ENCODE measurements at places on chromosomes 13 and 19.
A peak's percentile ranks its signal among the peaks of the same experiment; 100 is the strongest.

- no peak for DNase-seq
Observed at GRCh38 chr13:110528371-110528770, 33.2 kb downstream of the RAB20 start.

DNA sequence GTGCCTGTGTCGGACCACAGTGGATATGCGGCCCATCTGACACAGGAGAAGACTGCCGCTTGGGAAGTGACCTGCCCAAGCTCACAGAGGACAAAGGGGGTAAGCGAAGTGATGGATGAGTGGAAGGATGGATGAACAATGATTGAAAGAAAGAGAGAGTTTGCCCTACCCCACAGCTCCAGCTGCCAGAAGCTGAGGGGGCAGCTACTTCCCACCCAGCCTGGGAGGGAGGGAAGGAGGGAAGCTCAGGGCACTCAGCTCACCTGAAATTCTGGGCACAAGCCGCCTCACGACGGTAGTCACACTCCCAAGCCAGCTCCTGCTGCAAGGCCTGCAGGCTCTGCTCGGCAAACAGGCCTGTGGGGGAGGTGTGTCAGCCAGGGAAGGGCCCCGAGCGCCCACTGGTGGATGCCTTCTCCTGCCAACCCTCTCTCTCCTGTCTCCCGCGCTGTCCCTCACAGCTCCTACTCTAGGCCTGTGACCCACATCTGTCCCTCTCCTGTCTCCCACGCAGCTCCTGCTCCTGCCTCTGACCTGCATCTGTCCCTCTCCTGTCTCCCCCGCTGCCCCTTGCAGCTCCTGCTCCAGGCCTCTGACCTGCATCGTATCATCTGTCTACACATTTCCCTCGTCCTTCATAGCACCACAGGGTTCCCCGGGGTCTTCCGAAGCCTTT, 12.0 kb upstream of the NUMBL start:
- no peak for DNase-seq

GRCh38 chr13:24267274-24267673, 42.1 kb upstream of the C1QTNF9 start:
- DNase-seq, result no peak

DNA sequence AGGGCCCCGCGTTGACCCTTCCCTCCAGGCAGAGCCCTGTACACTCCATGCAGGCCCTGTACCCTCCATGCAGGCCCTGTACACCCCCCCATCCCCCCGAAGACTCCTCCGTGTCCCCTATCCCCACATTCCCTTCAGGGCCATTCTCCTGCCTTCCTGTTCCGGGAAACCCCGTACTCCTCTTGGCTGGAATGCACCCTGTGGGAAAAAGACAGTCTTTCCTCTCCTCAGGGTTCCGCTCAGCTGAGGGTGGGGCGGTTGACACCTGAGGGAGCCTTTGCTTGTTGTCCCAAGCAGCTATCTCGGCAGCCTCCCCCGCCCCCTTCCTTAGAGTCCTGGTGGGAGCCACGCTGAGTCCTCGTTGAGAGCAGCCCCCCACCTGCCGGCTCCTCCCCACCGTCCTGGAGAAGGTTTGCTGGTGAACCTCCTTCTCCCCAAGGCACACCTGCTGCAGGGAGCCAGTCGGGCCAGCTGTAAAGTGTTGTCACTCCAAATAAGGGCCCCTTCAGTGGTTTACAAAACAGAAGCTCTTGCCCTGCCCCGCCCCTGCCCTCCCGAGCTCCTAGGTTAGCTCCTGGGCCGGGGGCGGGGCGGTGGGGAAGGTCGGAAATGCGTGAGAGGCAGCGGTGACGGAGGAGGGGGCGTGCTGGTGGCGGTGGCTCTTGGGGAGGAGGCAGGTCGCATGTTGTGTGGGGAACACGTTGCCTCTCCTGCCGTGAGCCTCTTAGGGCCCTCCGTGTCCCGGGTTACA, 1.5 kb downstream of the GNA11 start:
- DNase-seq, result peak; percentile 31

- peak; percentile 94 for DNase-seq
Observed at GRCh38 chr19:33804021-33804799, 7.5 kb downstream of the KCTD15 start.

DNA sequence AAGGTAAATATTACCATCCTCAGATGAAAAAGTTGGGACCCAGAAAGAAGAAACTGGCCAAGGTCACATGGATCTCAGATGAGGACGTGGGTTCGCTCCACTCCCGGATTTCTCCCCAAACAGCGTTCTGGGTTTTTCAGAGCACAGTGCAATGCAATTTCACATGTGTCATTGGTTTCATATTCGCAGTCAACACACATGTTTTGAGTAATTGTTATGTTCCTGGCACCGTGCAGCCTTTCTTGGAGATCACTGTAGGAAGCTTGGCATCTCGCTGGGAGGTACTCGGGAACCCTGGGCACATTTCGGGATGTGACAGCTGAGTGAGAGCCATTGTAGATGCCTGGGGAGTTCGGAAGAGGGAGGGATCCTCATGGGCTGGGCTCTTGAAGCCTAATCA, 26.2 kb upstream of the CEBPG start:
- DNase-seq, result no peak

GRCh38 chr13:32893176-32893575, 123.0 kb upstream of the KL start:
- no peak for DNase-seq

- DNase-seq, result no peak
Observed at GRCh38 chr13:50509771-50510441, 333.6 kb downstream of the DLEU7 start.

- no peak for DNase-seq
Observed at GRCh38 chr13:110047496-110047895, 259.5 kb downstream of the COL4A1 start.

GRCh38 chr13:24683838-24684599, 3.8 kb downstream of the ATP12A start:
- peak; percentile 62 for DNase-seq

- DNase-seq, result peak; percentile 48
Observed at GRCh38 chr19:17406046-17406886, 836 bp upstream of the BST2 start.

DNA sequence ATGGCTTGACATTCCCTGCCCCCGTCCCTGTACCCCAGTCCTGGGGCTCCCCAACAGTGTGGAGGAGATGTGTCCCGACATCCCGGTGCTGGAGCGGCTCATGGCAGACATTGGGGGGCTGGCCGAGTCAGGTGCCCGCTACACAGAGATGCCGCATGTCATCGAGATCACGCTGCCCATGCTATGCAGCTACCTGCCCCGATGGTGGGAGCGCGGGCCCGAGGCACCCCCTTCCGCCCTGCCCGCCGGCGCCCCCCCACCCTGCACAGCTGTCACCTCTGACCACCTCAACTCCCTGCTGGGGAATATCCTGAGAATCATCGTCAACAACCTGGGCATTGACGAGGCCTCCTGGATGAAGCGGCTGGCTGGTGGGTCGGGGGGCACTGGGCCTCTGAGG, 83.8 kb downstream of the RYR1 start:
- no peak for DNase-seq

DNA sequence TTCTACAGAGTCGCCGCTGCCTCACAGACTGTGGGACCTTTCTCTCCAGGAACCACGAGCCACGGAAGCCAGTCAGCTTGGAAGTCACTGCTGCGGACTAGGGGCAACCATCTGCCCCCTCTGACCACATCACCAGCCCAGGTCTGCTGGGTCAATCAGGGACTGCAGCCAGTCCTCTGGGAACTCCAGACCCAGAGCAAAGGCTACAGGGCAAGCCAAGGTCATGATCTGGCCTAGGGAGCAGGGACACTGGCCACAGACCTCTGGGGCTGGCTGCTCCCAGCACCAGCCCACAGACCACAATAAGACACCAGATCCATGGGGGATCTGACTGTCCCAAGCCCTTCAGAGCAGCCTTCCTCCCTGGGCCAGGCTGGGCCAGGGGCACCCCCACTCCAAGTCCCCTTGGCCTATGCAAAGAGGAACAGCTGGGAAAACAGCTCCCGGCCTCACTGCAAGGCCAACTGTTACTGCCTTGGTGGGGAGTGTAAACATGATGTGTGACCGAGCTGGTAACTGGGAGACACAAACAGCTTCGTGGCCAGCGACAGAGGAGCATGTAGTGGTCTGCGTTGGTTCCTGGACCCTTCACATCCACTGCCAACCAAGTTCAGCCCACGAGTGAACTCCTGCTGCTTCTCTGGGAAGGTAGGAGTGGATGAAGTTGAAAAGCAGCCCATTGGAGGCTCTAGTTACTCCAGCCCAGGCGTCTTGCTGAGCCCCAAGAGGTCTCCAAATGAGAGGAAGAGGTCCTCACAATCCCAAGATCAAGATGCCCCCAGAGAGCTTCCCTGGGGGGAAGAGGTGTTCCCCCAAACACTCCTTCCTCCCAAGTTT, 1.5 kb downstream of the AKT2 start:
- DNase-seq, result no peak

DNA sequence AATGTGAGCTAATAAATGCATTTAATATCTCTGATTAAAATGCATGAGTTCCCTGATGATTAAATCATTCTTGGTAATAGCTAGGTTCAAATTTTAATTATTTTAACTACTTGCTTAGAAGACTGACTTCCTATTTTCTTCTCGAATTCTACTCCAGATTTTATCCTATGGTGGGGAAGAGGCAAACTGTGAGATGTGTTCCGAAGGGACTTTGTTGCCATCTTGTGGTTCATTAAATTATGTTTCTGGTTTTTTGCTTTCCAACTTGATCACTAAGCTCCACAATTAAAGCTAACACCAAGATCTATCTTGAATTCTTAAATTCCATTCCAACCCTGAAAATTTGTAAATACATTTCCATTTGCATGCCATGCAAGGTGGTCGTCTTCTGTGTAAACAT, 538.4 kb upstream of the PCDH20 start:
- peak; percentile 52 for DNase-seq

DNA sequence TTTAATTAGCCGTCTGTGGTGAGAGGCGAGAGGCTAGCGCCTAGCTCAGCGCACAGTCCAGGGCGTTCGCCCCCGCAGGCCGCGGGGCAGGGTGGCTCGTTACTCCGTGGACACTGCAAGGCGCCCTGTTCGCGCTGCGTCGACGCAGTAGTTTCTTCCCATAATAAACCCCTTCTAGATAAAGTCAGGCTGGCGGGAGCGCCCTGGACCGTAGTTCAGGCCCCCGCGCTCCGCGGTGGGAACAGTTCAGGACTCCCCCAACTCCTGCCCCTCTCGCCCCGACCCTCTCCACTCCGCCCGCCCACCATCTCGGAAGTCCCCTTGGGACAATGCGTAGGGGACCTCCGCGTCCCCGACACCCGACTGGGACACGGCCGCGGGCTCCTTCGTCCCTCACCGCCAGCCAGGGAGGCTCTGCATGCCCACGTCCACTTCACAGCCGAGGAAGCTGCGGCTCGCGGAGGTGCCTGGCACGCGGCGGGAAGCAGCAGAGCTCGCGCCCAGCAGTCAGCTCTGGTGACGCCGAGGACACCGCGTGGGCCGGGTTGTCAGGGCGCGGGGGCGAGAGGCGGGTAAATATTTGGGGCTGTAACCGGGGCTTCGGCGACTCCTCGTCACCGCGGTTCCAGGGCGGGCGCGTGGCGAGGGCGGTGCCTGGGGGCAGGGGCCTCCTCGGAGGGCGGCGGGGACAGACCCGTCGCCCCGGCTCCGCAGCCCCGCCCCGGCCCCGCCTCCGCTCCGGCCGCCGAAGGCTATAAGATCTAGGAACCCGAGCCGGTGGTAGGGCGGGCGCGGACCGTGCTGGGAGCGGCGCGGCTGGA, at the start of gene RGCC:
RGCC (plus strand) TSS at position 783 of the 821 bp plus-strand sequence. CDS start 158 bp downstream, outside the sequence.
- DNase-seq, result peak; percentile 48

GRCh38 chr13:111202745-111203144, 87.6 kb downstream of the ARHGEF7 start:
- peak; percentile 43 for DNase-seq

DNA sequence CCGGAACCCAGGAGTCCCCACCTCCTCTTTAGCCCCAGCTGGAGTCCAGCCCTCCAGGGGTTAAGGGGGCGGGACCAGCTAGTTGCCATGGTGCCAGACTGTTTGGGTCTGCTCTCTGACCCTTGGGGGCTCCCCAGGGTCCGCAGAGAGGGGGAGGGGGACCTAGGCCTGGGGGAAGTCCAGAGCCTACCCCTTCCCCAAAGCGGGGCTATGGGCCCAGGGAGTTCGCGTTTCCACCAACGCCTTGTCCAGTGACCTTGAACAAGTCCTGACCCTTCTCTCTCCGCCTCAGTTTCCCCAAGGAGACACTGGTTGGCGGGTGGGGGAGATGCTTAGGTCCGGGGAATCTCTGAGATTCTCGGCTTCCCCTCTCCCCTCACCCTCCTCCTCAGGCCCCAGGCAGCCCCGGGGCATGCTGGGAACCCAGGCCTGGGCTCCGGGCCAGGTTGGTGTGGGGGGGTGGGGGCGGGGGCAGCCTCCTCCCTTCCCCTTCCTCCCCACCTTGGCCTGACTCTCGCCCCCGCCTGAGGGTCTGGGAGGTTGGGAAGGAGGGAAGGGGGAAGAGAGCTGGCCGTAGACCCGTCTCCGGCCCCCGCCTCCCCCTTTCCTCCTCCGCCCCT, 2.6 kb upstream of the SPACA6 start:
- DNase-seq, result peak; percentile 76

GRCh38 chr13:86135856-86136255, 336.6 kb upstream of the SLITRK6 start:
- DNase-seq, result no peak

DNA sequence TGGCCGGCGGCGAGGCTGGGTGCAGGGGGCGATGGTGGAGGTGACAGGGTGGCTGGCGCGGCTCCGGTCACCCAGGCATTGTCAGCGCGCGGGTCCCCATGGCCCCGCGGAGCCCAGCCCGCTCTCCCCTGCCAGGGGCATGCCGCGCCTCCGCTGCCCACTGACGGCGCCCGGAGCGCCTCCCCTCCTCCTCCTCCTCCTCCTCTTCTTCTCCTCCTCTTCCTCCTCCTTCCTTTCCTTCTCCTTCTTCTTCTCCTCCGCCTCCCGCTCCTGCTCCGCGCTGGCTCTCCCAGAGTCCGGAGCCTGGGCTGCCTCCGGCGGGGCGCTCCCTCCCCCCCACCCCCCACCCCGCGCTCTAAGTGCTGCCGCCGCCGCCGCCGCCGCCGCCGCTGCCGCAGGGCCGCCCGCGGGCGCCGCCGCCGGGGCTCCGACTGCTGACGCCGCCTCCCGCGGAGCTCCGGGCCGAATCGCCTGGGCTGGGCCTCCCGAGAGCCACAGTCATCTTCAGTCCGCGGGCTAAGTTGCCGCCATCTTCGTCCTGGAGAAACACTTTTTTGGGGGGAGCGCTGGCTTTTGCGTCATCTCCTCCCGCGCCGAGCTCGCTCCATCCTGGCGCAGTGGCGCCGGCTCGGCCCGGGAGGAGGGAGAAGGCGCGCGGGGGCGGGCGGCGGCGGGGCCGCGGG, 348.3 kb downstream of the LIG4 start:
- DNase-seq, result no peak

- DNase-seq, result peak; percentile 25
Observed at GRCh38 chr13:36131222-36131930, at the start of gene DCLK1. TSS of gene DCLK1 (minus strand) at chr13:36131382.

DNA sequence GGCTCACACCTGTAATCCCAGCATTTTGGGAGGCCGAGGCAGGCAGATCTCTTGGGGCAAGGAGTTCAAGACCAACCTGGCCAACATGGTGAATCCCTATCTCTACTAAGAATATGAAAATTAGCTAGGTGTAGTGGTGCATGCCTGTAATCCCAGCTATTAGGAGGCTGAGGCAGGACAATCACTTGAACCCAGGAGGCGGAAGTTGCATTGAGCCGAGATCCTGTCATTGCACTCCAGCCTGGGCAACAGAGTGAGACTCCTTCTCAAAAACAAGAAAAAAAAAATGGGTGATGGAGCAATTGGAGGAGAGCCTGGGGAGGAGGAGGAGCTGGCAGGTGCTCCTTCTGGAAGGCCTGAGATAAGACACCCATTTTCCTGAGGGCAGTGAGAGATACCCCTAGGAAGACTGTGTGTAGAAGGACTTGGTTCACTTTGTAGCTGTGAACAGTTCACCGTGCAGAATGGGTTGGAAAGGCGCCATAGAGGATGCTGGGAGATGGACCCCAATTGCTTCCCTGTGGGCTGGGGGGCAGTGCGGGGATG, 8.7 kb upstream of the CARM1 start:
- DNase-seq, result no peak

GRCh38 chr13:39588384-39588783, 14.6 kb downstream of the LHFPL6 start:
- DNase-seq, result no peak

All from MCF 10A (cell line).